ENCODE measurements at places on chromosomes 2 and 18.
A peak's percentile ranks its signal among the peaks of the same experiment; 100 is the strongest.

- DNase-seq = no peak
Observed at GRCh38 chr2:64923385-64923710, 65.9 kb upstream of the SLC1A4 start.

GRCh38 chr18:60951091-60951490 is 382.1 kb upstream of the CDH20 start:
- no peak for DNase-seq

- DNase-seq = peak; percentile 40
Observed at GRCh38 chr18:11175266-11175979, 26.1 kb upstream of the PIEZO2 start.

DNA sequence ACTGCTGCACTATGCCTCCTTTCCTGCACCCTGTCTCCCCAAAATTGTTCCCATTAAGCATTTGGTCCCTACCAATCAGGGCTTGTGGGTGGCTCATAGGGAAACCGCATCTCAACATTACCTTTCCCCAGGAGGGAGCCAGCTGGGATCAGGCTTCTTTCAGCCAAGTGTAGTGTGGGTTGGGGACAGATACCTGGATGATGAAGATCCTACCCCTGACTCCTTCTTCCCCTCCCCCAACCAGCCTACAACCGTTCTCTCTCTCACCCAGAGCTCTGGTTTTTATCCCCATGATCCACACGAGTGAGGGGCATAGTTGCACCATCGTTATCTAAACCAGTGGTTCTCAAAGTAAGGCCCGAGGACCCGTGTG is 40.0 kb downstream of the ACOXL start:
- DNase-seq = no peak

DNA sequence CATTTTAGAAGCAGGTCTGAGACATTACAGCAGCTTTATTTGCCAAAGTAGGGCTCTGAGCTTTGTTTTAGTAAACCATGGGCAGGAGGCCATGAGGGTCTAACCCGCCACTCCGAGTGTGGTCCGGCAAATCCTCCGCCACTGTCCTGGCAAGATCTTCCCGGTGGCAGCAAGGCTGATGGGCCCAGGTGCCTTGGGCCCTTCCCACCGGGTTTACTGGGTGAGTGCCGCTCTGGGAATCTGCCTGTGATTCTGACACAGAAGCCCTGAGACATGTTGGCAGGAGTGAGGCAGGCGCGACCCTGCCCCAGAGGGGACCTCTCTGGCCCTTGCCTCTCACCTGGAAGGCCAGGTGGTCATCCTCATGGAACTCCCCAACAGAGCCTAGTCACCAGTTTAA is 29.9 kb downstream of the MTERF4 start:
- no peak for DNase-seq

- DNase-seq = no peak
Observed at GRCh38 chr2:180910831-180911665, 69.4 kb upstream of the UBE2E3 start.

- peak; percentile 83 for DNase-seq
Observed at GRCh38 chr2:205700331-205701132, 18.2 kb downstream of the NRP2 start.

GRCh38 chr2:79191816-79192215 is 32.3 kb upstream of the REG3A start:
- DNase-seq = no peak

DNA sequence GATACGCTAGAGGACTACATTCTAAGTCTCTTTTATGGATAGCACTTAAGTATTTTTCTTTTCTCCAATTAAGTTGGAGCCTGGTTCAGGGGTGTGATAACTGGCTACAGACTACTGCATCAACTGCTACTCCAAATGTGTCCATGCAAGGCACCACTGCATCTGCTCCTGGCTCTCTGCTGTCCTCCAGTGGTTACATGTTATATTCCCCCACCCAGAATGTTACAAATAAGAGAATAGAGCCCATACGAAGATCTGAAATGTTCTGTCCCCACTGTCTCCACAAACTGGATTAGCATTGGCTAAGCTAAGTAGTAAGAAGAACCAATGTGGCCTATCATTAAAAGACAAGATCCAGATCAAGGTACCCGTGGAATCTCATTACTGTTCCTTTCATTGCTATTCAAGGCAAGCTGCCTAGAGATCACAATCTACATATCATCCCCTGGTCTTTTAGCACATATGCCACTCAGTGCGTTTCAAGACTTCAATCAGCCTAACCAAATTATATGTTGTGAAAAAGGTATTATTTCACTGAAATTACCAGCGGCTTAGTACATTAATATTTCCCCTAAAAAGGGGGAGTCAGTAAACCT is 308.3 kb upstream of the SLC8A1 start:
- peak; percentile 43 for DNase-seq

Measured in HS-5 (cell line).